ENCODE measurements at places on chromosomes 2 and 18.
A peak's percentile ranks its signal among the peaks of the same experiment; 100 is the strongest.

- no peak for DNase-seq
These were observed 5.3 kb downstream of the TPO start for GRCh38 chr2:1418566-1418965.

GRCh38 chr18:413233-413632 is 87.3 kb downstream of the COLEC12 start:
- no peak for DNase-seq

DNA sequence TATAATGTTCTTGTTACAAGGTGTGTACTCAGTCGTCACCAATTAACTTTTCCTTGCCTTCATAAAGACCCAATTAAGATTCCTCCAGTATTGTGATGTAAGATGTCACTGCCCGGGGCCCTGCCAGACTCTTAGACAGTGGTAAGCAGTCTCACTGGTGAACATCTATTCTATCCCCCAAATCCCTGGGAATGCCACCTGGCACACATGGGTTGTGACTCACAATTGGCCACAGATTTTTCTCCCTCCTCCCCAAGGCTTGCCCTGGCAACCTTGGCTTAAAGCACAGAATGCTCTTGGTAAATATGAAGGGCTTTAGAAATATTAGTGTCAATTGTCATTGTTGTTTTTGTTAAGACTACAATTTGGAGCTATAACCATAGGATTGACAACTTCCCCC is 287.9 kb downstream of the ETAA1 start:
- DNase-seq, result no peak

DNA sequence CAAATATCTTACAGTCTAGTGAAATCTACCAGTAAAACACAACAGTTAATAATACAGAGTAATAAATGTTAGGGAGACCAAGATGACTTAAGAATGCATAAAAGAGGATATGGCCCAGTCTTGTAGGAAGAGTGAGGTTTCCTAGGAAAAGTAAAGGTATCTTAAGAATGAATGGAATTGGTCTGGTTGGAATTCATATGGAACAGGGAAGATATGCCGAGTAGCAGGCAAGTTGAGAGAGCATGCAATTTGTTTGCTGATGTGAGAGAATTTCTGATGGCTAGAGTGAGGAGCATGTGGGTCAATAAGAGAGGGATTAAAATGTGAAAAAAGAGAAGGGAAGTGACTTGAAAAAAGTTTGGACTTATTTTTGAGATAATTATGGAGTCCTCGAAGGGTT is 512.9 kb upstream of the ZEB2 start:
- no peak for DNase-seq

- no peak for DNase-seq
These were observed 30.9 kb downstream of the RTP5 start for GRCh38 chr2:241900251-241901017.

DNA sequence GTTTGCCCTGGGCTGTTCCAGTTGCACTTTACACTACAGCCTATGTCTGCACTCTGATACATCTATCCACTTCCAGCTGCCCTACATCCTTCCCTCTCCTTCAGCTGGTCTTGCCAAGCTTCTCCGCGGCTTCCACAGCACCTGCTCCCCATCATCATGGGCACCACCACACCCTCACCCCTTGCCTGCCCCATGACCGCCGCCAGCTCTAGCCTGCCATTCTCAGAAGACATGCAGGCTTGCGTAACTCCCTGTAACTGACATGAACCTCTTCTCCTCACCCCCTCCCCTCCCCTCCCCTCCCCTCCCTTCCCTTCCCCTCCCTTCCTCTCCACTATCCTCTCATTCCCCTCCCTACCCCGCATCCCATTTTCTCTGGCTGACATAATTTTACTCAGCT is 46.0 kb downstream of the PAX8 start:
- no peak for DNase-seq

- no peak for DNase-seq
These were observed 20.5 kb downstream of the IL36A start for GRCh38 chr2:113025737-113026136.

GRCh38 chr2:202113571-202114142 is 40.6 kb downstream of the KIAA2012 start:
- no peak for DNase-seq

DNA sequence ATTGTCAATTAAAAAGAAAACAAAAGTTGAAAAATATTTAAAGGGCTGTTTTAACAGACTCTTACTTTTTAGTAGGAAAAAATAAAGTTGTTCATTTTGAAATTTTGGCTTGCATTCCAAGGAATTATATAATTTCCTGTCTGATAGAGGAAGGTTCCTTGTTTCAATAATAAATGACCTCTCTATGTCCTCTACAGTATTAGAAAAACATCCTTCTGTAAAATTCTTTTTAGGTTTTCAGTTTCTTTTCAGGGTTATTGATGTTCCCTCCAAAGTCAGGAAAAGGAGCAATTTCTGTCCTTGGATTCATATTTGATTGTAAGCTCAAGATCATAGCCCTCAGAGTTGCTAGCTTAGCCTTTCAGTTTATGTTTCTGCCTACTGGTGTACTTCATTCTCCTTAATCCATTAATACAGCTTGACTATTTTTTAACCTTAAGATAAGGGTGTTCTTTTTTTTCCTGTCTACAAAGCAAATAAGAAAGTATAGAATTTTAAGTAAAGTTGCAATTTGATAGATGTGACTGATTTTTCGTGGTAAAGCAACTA is 125.2 kb upstream of the COL3A1 start:
- no peak for DNase-seq

GRCh38 chr18:56028514-56028913 is 440.5 kb upstream of the TCF4 start:
- DNase-seq, result no peak

- DNase-seq, result no peak
These were observed 8.7 kb upstream of the B3GNT2 start for GRCh38 chr2:62187246-62187645.

DNA sequence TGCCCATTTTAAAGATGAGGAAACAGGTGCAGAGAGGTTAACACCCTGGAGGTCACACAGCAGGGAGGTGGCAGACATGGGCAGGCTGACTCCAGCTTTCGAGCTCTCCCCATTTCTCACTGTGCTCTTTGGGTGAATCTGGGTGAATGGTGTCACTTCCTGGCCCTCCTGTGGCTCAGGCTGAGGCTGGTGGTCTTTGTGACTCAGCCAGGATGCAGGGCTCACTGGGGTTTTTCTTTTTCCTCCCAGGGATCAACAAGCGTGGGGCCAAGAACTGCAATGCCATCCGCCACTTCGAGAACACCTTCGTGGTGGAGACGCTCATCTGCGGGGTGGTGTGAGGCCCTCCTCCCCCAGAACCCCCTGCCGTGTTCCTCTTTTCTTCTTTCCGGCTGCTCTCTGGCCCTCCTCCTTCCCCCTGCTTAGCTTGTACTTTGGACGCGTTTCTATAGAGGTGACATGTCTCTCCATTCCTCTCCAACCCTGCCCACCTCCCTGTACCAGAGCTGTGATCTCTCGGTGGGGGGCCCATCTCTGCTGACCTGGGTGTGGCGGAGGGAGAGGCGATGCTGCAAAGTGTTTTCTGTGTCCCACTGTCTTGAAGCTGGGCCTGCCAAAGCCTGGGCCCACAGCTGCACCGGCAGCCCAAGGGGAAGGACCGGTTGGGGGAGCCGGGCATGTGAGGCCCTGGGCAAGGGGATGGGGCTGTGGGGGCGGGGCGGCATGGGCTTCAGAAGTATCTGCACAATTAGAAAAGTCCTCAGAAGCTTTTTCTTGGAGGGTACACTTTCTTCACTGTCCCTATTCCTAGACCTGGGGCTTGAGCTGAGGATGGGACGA is 13.2 kb downstream of the ITM2C start:
- peak; percentile 44 for DNase-seq

DNA sequence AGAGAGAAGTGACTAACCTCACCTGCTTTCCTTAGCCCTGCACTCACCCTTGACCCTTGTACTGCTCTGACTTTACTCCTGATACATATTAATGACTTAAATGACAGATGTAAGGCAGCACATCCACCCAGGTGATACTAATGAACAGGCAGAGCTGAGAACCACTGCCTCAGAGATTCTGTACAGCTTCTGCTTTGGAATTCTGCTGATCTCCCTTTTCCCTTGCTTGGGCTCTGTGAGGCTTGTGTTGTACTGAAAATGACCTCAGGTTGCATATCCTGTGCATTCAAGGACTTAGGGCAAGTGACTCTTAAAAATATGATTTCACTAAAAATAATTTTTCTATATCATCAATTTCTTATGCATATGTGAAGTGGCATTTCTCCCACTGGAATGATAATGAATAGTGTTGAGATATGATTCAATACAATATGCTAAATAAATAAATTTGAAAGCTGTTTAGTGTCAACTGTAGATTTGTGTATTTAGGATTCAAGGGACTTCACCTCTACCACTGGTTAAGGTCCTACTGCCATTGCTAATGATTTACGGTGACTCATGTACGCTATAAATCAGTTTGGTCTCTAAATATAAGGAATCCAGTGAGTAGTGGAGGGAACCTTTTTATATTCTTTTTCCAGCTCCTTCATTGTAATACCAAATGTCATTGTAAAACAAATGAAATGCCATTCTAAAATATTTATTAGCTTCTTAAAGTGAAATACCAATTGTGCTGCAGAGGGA is 328.3 kb downstream of the SOCS6 start:
- DNase-seq, result no peak

Data from CD4-positive, alpha-beta T cell treated with Interleukin-6 for 4 hours (primary cell).